Sigmoid colon (tissue), 7 donors: ENCODE measurements at places on chromosomes 6 and 20. TPM values are rescaled to one million over a fixed set of nuclear protein-coding genes. Genes with fewer than 3 reads are reported as not detected.
A peak's percentile ranks its signal among the peaks of the same experiment; 100 is the strongest.

- H3K27me3 ChIP-seq, result no peaks in the 10 kb centered on the region
- peaks cover 21% of the 10 kb centered on the region for H3K4me1 ChIP-seq
- DNase-seq, result no peak
- H3K36me3 ChIP-seq, result no peaks in the 10 kb centered on the region
- peak overlapping the region; percentile 54 for H3K4me3 ChIP-seq
These were observed 2.2 kb upstream of the STXBP5 start for GRCh38 chr6:147201885-147202515.

DNA sequence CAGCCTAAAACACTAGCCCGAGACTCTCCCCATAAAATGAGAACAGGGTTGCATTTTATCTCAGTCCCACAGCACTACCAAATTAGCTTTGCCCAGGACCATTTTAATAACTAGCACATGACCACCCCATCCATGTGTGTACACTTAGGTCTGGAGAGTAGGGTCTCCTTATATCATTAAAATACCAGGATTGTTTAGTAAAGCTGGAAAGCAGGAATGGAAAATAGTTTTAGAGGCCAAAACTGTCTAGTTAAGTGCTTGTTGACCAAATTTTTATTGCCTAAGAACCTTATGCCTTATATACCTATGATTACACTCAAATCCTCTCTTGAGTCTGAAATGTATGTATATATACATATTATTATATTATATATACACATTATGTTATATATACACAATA, 608.4 kb downstream of the HDGFL1 start:
- H3K4me1 ChIP-seq, result no peaks in the 10 kb centered on the region
- no peak for DNase-seq
- no peak overlapping the region for H3K27ac ChIP-seq
- H3K27me3 ChIP-seq, result no peaks in the 10 kb centered on the region
- no peak overlapping the region for H3K4me3 ChIP-seq
- H3K36me3 ChIP-seq, result no peaks in the 10 kb centered on the region

GRCh38 chr6:150036081-150036480, 10.7 kb upstream of the RAET1L start:
- peaks cover 59% of the 10 kb centered on the region for H3K27me3 ChIP-seq
- peaks cover 13% of the 10 kb centered on the region for H3K4me1 ChIP-seq
- H3K27ac ChIP-seq, result no peak overlapping the region
- H3K36me3 ChIP-seq, result no peaks in the 10 kb centered on the region
- DNase-seq, result no peak
- H3K4me3 ChIP-seq, result no peak overlapping the region

OPN5 gene
- not detected for total RNA-seq

DNA sequence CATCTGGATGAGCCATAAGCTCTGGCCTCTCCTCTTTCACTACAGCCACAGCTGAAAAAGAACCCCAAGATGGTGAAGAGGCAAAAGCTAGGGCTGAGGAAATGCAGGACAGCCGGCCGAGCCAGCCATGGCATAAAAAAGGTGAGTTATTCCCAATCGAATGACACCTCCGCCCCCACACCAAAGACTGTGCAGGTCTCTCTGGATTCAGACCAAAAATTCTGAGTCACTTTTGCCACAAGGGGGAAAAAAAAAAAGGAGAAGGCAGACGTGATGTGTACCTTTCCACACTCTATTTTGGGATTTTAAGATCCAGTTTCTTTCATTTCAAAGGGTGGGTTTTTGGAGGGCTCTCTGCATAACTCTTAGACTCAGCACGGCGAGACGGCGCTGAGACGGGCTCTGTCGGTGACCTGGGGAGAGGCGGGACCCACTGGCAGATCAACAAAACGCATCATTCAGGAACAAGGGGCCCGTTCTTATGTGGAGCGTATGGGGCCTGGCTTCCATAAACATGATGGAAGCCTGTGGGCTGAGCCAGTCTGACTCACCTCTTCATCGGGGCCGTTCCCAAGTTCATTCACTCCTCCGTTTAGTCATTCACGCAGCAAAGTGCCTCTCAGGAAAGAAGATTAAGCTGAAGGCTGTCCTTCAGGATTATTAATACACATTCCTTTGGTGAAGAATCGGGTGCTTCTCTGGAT, 54.8 kb downstream of the NFATC2 start:
- no peaks in the 10 kb centered on the region for H3K27me3 ChIP-seq
- no peak overlapping the region for H3K4me3 ChIP-seq
- H3K4me1 ChIP-seq, result no peaks in the 10 kb centered on the region
- no peak for DNase-seq

GRCh38 chr6:134347885-134348805, 30.2 kb upstream of the SGK1 start:
- no peaks in the 10 kb centered on the region for H3K36me3 ChIP-seq
- H3K27me3 ChIP-seq, result no peaks in the 10 kb centered on the region
- no peak for DNase-seq
- no peak overlapping the region for H3K27ac ChIP-seq
- H3K4me1 ChIP-seq, result no peaks in the 10 kb centered on the region
- no peak overlapping the region for H3K4me3 ChIP-seq

DNA sequence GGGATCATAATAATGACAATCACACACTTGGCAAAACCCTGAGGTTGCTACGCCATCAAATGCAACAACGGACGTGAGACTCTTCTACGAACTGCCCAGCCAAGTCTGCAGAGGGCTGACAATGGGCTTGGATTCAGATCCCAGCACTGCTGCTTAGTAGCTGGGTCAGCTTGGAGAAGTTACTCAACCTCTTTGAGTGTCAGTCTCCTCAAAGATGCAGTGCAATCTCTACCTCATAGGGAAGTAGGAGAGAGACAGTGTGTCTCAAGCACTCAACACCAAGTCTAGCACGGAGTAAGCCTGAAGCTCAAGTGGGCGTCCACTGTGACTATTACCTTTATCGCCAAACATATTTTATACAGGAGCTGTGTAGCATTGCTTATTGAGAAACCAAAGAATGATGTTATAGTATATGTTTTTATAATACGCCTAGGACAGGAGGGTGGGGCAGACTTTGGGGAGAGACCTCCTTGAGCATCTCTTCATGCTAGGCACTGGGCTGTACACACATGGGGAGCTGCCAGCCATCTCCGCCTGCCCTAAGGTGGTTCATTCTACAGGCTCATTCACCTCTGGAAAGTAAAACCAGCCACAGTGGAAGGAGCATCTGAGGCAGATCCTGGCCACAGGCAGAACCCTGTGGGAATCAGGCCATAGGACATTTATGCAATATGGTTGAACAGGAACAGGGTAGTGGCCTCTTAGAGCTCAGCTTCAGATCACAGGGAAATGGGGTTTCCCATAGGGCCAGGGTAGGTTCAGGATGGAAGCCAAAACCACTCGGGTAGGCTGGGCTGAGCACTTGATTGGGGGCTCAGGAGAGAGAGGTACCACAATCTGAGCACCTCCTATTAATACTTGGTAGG, 160.2 kb downstream of the MRPL14 start:
- H3K36me3 ChIP-seq, result no peaks in the 10 kb centered on the region
- H3K27me3 ChIP-seq, result no peaks in the 10 kb centered on the region
- DNase-seq, result no peak
- no peak overlapping the region for H3K4me3 ChIP-seq
- H3K27ac ChIP-seq, result no peak overlapping the region
- H3K4me1 ChIP-seq, result peaks cover 15% of the 10 kb centered on the region

DNA sequence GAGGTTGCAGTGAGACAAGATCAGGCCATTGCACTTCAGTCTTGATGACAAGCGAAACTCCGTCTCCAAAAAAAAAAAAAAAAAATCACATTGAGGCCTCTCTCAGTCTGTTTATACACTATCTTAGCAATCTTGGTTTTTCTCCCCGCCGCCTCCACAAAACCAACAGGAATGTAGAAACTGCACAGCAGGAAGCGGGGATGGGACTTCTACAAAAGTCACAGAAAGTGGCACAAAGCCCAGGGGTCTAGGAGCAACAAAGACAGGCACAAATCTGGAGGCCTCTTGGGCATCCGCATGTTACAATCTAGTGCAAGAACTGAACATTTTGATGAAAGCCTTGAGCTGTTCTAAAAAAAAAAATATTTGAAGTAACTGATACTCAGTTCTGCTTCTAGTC, 48.6 kb downstream of the KDM1B start:
- H3K4me1 ChIP-seq, result peaks cover 11% of the 10 kb centered on the region
- DNase-seq, result no peak
- H3K36me3 ChIP-seq, result peaks cover 39% of the 10 kb centered on the region
- no peaks in the 10 kb centered on the region for H3K27me3 ChIP-seq
- no peak overlapping the region for H3K27ac ChIP-seq
